ENCODE measurements at places on chromosomes 6 and 20. TPM values are rescaled to one million over a fixed set of nuclear protein-coding genes. Genes with fewer than 3 reads are reported as not detected.
A peak's percentile ranks its signal among the peaks of the same experiment; 100 is the strongest.

PI3 gene
- 61.0 TPM for polyA plus RNA-seq

GRCh38 chr6:624979-625378 is 31.9 kb downstream of the HUS1B start:
- no peaks in the 10 kb centered on the region for H3K4me1 ChIP-seq
- no peaks in the 10 kb centered on the region for H3K27me3 ChIP-seq
- H3K36me3 ChIP-seq: peaks cover 20% of the 10 kb centered on the region

DNA sequence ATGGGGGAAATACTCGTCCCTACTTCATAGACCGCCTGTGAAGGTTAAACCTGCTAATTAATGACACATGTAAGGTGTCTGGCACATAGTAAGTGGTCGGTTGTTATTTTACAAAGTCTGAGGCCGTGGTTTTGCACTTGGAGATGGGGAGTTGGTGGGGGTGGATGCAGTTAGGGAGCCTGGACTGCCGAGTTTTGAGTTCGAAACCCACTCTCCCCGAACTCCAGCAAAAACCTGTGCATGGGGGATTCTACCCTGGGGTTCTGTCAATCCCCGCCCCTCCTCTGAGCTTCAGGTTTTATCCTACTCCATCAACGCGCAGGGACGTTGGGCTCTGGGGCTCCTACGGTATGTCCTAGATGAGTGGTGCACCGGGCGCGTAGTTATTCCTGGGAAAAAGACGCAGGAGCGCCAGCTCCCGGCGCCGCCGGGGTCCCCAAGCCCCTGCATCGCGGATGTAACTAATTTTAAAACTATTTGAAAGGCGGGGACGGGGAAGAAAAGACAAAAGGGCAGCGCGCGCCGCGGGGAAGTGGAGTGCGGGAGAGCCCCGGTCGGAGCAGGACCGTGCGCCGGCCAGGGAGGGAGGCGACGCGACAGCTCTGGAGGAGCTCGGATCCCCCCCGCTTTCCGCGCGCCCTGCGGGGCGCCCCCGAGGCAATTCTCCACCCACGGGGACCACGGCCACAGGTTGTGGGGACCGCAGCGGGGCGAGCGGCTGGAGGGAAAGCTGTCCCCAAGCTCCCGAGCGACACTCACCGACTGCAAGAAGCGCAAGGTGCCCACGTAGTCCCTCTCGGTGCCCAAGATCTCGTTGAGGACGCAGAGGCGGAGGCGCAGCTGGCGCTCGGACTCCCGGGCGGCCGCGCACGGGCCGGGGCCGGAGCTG is 672 bp downstream of the PREX1 start:
- H3K27ac ChIP-seq: no peak overlapping the region
- peak overlapping the region; percentile 57 for H3K4me3 ChIP-seq
- H3K36me3 ChIP-seq: no peaks in the 10 kb centered on the region
- no peaks in the 10 kb centered on the region for H3K4me1 ChIP-seq

- peaks cover 4% of the 10 kb centered on the region for H3K4me1 ChIP-seq
- no peaks in the 10 kb centered on the region for H3K36me3 ChIP-seq
- no peak overlapping the region for H3K4me3 ChIP-seq
- no peak for DNase-seq
- peak overlapping the region; percentile 63 for H3K27ac ChIP-seq
These were observed 27.0 kb upstream of the DTNBP1 start for GRCh38 chr6:15689586-15690482.

DNA sequence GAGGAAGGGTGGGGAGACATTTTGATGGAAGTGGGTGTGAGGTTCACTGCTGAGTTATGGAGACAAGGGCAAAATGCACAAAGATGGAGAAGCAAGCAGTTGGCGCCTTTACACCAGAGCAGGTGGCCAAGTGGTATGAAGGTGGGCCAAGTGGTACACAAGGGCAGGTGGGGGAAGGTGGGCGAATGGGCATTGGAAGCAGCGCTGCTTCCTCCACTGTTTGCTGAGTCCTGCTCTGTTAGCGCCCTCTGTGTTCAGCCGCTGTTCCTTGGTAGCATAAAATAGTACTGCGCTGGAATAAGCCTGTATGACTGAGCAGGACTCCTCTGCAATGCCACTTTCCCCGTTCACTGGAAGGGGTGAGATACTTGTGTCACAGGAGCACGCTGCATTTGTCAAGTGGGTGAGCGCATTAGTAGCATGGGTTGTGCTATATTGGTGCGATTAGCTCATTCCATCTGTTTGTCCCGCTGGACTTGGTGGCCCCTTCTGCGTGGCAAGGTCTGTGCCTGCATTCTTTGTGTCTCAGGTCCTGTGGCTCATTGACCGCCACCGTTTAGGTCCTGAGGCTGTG is 116.4 kb downstream of the TOX2 start:
- no peak for DNase-seq
- no peaks in the 10 kb centered on the region for H3K27me3 ChIP-seq
- H3K36me3 ChIP-seq: no peaks in the 10 kb centered on the region
- H3K4me1 ChIP-seq: no peaks in the 10 kb centered on the region

DNA sequence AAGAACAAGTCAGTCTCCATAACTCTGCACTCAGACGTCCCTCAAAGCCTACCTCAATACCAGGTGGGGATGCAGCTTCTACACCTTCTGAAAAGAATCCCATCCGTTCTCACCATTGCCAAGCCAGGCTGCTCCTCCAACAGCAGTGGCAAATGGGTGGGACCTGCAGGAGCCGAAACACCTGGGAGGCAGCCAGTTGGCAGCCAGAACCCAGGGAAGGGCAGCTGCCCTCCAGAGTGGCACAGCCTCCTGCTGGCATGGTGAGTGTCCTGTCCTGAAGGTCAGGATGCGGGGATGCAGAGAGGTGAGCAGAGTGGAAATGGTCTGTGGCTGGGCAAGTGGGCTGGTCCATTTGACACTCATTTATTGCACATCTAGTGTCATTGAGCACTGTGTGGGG is 210.6 kb upstream of the CDH4 start:
- H3K4me1 ChIP-seq: no peaks in the 10 kb centered on the region
- H3K4me3 ChIP-seq: no peak overlapping the region

All from small intestine (tissue), 16 donors.